ENCODE measurements at places on chromosomes 4 and X.

DNA sequence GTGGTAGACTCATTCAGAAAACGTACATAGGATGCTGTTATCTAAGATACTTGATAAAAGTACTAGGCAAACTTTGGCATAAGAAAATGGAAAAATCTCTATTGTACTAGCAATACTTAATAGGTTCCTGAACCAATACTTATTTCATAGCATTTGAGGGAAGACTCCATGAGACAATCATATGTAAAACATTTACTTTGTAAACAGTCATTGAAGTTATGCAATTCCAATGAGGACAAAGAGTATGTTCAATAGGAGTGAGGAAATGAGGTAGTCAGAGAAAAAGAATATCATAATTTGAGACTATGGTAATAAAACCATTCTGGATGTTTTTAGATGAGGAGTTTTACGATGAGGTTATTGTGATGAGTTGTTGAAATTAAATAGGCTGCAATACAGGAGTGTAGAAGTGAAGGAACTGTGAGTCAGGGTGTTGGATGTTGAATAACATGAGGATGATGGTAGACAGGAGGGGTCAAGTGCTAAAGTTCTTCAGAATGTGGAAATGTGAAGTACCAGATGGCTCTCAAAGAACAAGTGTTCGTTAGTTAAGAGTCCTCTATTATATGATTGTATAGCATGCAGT, 397.9 kb downstream of the PPP3CA start:
- DNase-seq = no peak

GRCh38 chrX:45748369-45748774, 547.7 kb upstream of the DIPK2B start:
- no peak for DNase-seq

GRCh38 chr4:27463816-27464215, 603.2 kb downstream of the STIM2 start:
- DNase-seq = no peak

DNA sequence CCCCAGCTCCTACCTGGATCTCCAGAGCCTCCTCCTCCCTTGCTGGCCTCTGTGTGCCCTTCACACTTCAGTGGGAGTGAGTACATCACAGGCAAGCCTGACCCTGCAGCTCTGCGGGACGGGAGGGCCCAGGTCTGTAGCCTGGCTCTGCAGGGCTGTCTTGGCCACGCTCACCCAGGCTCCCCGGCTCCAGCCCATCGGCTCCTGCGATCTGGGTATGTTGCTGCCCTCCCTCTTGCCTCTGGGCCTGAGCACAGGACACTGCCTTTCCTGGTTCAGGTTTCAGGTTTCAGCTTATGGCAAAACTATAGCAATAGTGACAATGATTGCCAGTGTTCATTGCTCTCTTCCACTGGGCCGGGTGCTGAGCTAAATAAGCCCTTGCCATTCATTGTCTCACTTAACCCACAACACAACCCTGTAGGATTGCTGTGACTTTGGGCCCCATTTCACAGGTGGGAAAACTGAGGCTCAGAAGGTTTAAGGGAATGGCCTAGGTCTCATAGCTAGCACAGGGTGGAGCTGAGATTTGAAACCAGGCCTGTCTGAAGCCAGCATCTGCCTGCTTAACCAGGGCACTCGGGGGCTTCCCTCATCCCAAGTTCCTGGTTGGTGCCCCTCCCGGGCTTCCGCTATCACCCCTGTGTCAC, 44.6 kb upstream of the SORCS2 start:
- DNase-seq = no peak

GRCh38 chr4:184066584-184067300, 150.9 kb downstream of the ENPP6 start:
- no peak for DNase-seq

- no peak for DNase-seq
These were observed 357.8 kb upstream of the SLC7A11 start for GRCh38 chr4:138599965-138600364.

GRCh38 chr4:185405296-185405999, 8.8 kb downstream of the ANKRD37 start:
- no peak for DNase-seq

- no peak for DNase-seq
These were observed 270.2 kb upstream of the SMIM31 start for GRCh38 chr4:164483711-164484110.

- DNase-seq = no peak
These were observed 1.0 kb upstream of the DAPP1 start for GRCh38 chr4:99815597-99816011.

DNA sequence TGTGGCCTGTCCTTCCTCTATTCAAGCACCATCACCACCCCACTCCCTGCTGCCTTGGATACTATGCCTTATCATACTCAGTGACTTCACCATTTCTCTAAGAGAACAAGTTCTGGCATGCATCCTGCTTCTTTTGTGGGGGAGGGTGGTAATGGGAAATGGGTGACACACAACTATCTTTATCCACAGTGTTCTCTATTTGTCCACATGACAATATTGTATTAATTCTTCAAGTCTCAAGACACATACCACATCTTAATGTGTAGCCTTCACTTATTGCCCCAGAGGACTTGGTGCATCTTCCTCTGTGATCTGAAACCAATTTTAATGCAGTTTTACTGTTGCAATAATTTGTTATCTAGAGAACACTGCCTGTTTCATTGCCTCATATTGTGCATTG, 29.3 kb upstream of the UGT2B7 start:
- no peak for DNase-seq

- no peak for DNase-seq
These were observed 11.7 kb upstream of the GNRHR start for GRCh38 chr4:67765928-67766327.

GRCh38 chr4:46648088-46648744, 258.3 kb upstream of the GABRA2 start:
- no peak for DNase-seq

DNA sequence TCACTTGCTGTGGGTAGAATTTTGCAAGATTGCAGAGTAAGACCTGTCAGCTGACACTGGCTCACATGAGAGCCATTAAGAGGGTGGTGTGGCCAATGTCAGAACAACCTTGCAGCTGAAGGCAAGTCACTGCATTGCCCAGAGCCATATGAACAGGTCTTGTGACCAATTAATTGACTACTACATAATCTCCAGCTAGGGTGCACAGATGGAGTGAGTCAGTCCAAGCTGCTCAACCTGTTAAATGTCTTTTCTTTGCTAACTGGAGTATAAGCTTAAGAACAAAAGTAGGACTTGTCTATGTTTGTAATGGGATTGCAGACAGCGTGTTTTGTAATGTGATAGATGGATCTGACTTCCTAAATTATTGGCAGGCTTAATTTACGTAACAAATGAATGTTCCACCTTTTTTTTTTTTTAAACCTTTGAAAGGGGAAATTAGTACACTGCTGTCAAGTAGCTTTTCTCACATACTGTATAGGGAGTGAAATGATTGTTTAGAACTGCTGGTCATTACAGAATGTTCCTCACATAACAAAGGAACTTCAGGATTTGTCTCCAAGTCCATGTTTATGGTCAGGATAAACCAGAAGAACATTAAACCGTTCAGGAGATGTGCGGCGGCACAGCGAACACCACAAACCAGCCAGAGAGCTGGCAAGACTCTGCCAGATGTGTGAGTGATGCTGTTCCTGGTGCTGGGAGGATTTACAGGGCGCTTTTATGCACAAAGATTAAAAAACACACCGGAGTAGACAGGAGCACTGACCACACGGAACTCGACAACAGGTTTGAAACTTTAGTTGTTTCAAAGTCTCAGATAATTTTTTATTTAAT, 37.0 kb downstream of the FNIP2 start:
- no peak for DNase-seq

DNA sequence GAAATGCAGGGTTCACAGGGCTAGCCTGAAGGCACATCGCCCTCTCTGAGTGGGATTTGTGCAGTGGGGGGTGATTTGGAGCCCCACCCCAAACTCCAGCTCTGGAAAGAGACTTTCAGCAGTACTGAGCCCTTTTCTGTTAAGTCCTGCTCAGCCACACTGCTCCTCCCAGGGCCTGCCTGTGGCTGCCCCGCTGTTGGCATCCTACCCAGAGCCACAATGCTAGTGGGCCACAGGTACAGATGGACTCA, 52.7 kb downstream of the CXorf49B start:
- no peak for DNase-seq

- DNase-seq = no peak
These were observed 163.2 kb downstream of the SLC7A11 start for GRCh38 chr4:138078751-138079520.

DNA sequence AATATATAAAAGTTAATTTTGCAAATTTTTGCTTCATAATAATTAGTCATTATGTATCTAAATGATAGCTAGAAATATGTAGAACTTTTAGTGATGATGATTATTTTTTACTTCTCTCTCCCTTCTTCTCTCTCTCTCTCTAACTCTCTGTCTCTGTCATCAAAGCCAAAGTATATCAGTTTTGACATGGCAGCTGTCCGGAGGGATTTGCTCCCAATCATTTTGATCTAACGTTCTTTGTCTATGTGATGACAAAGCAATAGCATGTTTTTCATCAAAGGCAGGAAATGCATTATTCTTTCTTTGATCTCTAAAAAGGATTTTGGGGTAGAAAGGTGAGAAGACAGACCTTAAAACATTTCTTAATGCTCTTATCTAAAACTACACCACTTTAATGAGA, 402.1 kb downstream of the PDGFC start:
- DNase-seq = no peak

DNA sequence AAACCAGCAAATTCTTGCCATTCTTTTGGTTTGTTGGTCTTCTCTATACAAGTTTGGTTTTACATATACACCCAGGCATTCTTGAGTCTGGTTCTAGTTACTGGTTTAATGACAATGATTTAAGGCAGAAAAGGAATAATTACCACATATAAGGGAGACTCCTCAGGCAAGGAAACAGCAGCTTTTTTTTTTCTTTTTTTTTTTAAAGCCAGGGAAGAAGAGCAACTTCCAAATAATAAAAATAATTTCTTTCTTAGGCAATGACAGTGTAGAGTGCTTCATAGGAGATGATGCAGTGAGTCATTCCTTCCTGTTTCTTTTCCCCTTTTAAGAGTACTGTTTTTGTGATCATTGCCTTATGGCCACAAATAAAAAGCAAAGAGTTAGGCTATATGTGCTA, 289.7 kb downstream of the DKK2 start:
- no peak for DNase-seq

- DNase-seq = no peak
These were observed 15.4 kb downstream of the VAMP7 start for GRCh38 chrX:155896512-155896911.

- no peak for DNase-seq
These were observed 20.5 kb upstream of the HOPX start for GRCh38 chr4:56701644-56702043.

- DNase-seq = no peak
These were observed 543.8 kb upstream of the DIAPH2 start for GRCh38 chrX:96140796-96141195.

GRCh38 chr4:48210966-48211328, 58.7 kb downstream of the TEC start:
- DNase-seq = no peak

DNA sequence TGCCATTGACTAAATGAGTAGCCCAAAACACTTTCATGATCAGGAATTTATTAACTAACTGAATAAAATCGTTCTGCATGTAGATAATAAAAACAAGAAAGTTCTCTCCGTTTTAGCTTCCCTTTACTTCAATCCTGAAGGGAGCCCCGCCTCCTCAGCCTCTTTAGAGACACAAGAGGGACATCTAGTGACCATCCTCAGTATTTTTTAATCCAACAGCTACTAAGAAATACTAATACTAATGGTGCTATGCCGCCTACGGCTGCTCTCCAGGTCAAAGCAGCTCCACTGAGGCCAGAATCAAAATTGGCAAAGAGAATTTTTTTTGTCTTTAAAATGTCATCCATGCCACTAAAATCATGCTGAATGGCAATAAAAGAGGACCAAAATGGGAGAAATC, 3.2 kb upstream of the PCDH19 start:
- no peak for DNase-seq

- DNase-seq = no peak
These were observed 202.0 kb downstream of the SMIM20 start for GRCh38 chr4:26116057-26116456.

- no peak for DNase-seq
These were observed 33.1 kb downstream of the OSTC start for GRCh38 chr4:108683479-108683878.

- DNase-seq = no peak
These were observed 119.8 kb downstream of the SPOCK3 start for GRCh38 chr4:167114416-167114971.

- DNase-seq = no peak
These were observed 28.6 kb downstream of the FAM241A start for GRCh38 chr4:112173593-112174558.

GRCh38 chrX:119374736-119375135, 24.4 kb upstream of the SLC25A43 start:
- no peak for DNase-seq

DNA sequence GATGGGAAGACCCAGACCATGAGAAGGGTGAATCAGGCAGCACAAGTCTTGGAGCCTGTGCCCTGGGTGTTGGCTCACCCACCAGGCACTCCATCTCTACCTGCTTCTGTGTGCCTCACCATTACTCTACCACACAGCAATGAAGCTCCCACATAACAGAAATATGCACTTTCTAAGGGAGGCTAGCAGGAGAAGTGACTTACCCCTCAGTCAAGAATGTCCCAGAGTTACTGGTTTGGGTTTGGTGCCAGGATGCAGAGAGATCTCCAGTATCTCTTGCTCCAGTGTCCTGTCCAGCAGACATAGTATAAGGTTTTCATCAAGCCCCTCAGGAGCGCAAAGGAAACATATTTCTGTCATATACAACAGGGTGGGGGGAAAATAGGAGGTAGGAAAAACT, 11.3 kb upstream of the RAB40A start:
- no peak for DNase-seq

- no peak for DNase-seq
These were observed 55.1 kb upstream of the MAMLD1 start for GRCh38 chrX:150308041-150308440.

DNA sequence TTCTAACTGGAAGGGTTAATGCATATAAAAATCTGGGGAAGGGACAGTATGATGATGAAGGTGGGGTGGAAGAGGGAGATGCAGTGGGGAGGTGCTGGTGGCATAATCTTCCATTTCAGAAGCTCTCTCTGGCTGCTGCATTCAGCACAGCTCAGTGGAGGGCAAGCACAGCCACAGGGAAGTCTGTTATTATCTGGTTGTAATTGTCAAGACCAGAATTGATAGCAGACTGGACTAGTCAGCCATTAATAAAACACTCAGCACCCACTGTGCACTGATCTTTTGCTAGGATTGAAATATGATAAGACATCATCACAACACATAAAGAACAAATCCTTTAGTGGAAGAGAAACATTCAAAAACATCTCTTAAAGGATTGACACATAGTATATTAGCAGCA, 414.2 kb upstream of the LCORL start:
- no peak for DNase-seq

DNA sequence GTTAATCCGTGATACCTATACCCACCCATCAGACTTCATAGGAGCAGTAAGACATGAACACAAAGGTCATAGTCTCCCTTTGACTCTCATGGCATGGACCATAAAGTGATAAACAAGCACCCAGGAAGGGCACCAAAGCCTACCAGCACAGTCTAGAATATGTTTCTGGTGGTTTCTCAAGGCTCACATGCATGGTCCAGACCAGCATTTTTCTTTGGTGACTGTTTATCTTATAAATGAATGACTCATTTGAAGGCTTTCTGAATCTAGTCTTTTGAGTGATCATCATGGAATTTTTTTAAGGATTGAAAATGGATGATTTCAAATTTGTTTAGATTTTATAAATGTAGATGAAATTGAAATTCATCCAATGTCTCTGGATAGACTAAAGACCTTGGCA, 32.0 kb upstream of the AMELX start:
- DNase-seq = no peak

GRCh38 chr4:14059006-14059405, 431.5 kb upstream of the BOD1L1 start:
- no peak for DNase-seq

GRCh38 chrX:13419918-13420317, 100.1 kb upstream of the ATXN3L start:
- DNase-seq = no peak

Measured in T-helper 9 cell (primary cell).